ENCODE measurements at places on chromosomes 6 and 20. TPM values are rescaled to one million over a fixed set of nuclear protein-coding genes. Genes with fewer than 3 reads are reported as not detected.
A peak's percentile ranks its signal among the peaks of the same experiment; 100 is the strongest.

Gene ZSCAN31
- total RNA-seq, result 67.4 TPM

Gene BFSP1
- 8.0 TPM for total RNA-seq

Gene BANF2
- total RNA-seq, result not detected

Gene TMEM74B
- total RNA-seq, result not detected

Gene ARMH2
- not detected for total RNA-seq

Gene ADGB
- total RNA-seq, result not detected

Gene PAK5
- not detected for total RNA-seq

Gene ABCC10
- total RNA-seq, result 10.9 TPM

Gene GPR63
- total RNA-seq, result 0.44 TPM

Gene GLYATL3
- not detected for total RNA-seq

GRCh38 chr6:13357551-13358075 lies 29.3 kb upstream of the TBC1D7 start:
- DNase-seq, result peak; percentile 88

DNA sequence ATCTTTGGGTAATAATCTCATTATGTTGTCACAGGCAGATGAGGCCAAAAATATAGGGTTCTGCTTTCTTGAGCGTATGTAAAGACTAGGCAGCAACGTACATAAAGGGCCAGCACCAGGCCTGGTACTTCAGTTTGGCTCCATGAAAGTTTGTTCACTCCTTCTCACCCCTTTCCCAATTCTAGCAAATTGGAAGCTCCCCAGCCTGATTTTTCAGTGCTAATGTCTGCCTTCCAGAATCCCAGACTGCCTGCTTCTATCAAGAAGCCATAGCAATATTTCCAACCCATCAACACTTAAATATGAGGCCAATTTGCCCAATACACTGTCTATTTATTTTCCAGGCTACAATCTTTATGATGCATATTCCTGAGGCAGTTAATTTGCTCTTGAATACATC lies 93.4 kb upstream of the PTPRT start:
- DNase-seq, result no peak

- DNase-seq, result no peak
Measured at GRCh38 chr6:39494998-39495397, 172.5 kb upstream of the KCNK16 start.

GRCh38 chr6:116866281-116866871 lies 10.7 kb upstream of the RFX6 start:
- DNase-seq, result no peak

- peak; percentile 91 for DNase-seq
Measured at GRCh38 chr6:142885182-142885867, 59.7 kb downstream of the HIVEP2 start.

- DNase-seq, result no peak
Measured at GRCh38 chr6:101879782-101880181, 486.3 kb downstream of the GRIK2 start.

DNA sequence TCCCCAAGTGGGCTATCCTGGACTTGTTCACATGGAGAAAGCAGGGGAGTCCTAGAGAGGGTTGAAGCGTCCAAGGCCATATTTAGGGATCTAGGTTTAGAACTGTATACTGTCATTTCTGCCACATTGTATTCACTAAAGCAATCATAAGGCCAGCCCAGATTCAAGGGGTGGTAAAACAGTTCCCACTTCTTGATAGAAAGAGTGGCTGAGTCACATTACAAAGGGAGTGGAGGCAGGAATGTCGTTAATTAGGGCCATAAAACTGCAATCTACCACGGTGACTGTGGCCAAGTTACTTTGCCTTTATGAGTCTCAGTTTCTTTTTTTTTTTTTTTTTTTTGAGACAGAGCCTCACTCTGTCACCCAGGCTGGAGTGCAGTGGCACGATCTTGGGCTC lies 7.4 kb upstream of the UBR2 start:
- no peak for DNase-seq

- no peak for DNase-seq
Measured at GRCh38 chr6:159727717-159728445, 575 bp downstream of the WTAP start.

- peak; percentile 25 for DNase-seq
Measured at GRCh38 chr6:38012573-38012972, 193.0 kb downstream of the ZFAND3 start.

DNA sequence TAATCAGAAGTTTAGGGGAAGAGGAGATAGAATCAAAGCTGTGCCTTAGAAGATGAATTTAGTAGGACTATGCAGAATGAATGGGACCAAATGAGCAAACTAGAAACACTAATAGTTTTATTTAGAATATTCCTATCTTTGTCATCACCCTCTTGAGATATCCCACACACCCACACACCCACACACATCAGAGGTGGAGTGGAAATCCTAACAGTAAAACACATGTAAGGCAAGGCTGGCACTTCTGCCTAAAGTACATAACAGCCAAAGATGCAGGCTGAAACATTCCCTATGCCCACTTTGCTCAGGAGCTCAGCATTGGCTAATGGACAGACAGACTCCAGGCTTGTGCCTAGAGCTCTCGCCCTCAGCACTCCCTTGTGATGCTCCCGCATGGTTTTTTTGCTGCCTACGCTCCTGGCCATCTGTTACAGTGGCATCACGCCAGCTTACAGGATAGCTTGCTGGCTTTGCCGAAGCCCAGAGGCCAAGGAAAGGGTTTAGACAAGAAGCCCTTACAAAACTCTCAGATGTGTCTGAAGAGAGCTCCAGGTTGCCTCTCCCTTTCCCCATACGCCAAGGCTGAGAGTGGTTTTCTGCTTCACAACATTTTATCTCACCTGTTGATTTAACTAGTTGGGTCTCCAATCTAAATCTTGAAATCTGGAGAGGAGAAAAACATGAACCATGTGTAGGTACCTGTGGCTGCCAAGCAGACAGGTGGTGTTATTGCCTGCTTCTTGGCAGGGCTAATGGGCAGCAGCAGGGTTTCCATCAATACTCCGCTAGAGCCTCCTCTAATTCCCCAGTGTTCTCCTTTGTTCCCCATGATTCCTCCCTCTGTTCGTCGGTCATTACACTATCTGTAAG lies 282.6 kb upstream of the ID4 start:
- DNase-seq, result no peak

- DNase-seq, result no peak
Measured at GRCh38 chr6:101689695-101690094, 296.2 kb downstream of the GRIK2 start.

DNA sequence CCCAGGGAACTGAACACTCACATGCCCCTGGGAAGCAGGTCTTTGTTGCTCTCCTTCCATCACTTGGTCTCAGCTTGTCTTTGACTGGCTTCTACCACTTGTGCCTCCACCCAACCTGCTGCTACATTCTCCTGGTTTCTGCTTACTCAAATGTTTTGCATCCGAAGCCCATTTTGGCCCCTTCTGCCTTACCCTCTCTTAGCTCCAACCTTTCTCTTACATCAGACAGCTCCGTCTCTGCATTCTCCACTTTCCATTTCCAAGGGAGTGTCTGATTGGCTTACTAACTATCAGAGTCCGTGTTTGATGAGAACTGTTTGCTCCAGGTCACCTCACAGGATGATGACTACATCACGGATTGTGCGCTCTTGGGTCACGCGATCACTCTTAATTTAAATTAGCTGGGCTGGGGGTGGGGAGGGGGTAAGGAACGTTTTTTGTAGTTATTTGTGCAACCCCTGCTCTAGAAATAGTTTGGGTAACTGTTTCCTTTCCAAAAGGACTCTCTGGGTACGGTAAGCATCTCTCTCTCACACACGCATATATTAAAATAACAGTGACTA lies 844 bp upstream of the ABRACL start:
- no peak for DNase-seq

GRCh38 chr6:124714728-124715127 lies 247.5 kb upstream of the RNF217 start:
- no peak for DNase-seq

- no peak for DNase-seq
Measured at GRCh38 chr6:169556758-169557548, 144.9 kb downstream of the WDR27 start.

GRCh38 chr20:20552076-20552475 lies 160.4 kb downstream of the RALGAPA2 start:
- no peak for DNase-seq

DNA sequence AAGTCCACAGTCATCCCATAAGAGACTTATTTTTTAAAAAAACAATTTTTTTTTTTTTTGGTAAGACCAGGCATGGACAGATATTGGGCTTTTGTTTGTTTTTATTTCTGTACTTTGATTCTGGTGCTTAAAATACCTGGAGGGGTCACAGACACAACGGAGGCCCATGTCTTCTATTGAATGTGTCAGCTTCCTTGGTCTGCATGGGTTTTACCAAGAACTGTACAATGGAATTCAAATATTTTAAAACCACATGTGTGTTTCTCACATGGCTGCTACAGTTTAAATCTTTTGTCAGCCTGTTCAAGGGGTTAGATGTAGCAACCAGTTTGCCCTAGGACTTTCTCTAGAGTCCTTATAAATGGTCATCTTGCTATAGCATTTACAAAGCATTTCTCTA lies 139.8 kb downstream of the SOX4 start:
- peak; percentile 52 for DNase-seq

GRCh38 chr20:19628570-19629134 lies 129.4 kb upstream of the RIN2 start:
- peak; percentile 41 for DNase-seq

- no peak for DNase-seq
Measured at GRCh38 chr20:62642666-62643520, 590 bp downstream of the SLCO4A1 start.

GRCh38 chr20:62739581-62740285 lies 31.1 kb downstream of the NTSR1 start:
- no peak for DNase-seq

DNA sequence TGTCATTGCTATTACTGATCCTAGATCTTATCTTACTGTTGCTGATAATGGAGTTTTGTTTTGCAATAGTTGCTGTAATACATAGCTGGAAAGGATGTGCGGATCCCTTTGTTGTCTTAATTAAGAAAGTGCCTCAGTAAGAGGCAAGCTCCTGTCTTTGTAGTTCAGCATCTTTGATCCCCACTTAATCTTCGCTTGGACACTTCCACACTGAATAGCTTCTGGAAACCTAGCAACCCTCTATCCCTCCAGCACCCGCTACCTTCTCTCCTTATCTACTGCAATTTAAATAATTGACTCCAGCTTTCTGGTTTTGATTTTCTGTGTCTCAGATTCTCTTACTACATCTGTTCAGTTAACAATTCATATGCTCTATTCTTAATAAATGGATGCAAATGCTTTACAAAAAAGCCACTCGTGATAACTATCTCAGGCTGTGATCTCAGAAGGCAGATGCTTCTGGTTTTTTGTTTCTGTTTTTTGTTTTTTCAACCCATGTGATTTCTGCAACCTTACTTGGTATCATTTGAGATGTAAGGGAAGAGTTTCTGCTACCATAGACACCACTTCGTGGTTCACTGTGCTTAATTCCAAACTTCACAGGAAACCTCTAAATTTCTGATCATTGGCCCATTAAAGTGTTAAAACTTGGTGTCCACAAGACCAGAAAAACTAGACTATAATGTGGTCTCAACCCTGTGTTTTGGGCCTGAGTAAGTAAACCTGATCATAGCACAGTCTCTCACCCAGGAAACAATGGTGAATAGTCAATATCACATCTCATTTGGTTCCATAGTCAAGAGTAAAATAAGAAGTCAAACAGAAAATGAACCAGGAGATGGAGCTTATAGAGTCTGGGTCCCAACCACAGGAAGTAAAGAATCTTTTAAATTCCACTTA lies 352.1 kb upstream of the SOX4 start:
- DNase-seq, result no peak

DNA sequence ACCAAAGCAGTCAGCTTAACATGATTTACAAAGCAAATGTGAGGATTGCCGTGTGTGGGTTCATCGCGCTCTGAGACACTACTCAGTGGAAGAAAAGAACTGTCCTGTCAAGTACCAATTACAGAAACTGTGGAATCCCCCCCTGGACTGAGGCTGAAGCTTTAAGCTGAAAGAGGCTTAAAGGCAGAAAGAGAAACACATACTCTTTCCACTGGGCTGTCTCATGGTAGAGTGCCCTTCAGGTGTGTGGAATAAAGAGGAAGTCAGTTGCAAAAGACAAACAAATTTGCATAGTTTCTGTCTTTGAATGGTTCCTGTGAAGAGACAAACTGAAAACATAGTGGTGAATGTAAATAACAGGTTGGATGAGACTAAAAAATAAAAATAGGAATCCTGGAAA lies 560.4 kb upstream of the SYNCRIP start:
- no peak for DNase-seq

DNA sequence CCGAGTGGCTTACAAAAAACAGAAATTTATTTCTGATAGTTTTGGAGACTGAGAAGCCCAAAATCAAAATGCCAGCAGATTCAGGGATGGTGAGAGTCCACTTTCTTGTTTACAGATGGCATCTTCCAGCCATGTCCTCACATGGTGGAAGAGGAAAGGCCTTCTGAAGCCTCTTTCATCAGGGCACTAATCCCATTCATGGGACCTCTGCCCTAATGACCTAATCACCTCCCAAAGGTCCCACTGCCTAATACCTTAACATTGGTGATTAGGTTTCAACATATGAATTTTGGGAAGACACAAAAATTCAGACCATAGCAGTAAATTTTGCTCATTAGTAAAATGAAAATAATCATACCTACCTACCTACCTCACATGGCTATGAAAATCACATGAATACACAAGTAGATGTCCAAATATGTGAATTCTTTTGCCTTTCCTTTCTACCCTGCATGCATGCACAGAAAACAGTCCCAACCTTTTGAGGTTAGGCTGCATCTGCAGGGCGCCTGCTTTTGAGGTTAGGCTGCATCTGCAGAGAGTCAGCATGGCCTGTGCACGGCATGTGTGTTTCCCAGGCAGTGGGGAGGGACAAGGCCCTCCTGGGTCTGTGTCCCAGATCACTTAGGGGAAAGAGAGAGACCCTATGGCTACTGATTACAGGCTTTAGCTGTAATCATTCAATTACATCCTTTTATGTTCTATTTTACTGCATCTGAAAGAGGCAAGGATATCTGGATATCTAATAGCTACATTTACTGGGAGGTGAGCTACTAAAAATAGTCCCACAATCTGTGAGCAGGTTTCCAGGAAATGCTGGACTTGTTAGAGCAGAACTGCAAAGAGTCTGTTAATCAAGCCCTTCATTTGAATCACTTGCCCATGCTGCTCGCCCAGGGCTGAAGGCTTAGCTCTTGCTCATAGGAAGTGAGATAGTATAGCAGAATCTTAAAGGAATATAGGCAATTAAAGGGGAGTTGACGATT lies 497.7 kb upstream of the MARCKS start:
- no peak for DNase-seq

Measured in SJSA1 (cell line).